Naive B cell (primary cell): ENCODE measurements at places on chromosomes 7 and 10.

GRCh38 chr10:113540845-113541548 lies 11.9 kb upstream of the HABP2 start:
- no peak for DNase-seq

- DNase-seq, result no peak
Measured at GRCh38 chr10:20313665-20314064, 497.4 kb downstream of the PLXDC2 start.

GRCh38 chr10:5888843-5889623 lies 660 bp downstream of the ANKRD16 start:
- peak; percentile 55 for DNase-seq

DNA sequence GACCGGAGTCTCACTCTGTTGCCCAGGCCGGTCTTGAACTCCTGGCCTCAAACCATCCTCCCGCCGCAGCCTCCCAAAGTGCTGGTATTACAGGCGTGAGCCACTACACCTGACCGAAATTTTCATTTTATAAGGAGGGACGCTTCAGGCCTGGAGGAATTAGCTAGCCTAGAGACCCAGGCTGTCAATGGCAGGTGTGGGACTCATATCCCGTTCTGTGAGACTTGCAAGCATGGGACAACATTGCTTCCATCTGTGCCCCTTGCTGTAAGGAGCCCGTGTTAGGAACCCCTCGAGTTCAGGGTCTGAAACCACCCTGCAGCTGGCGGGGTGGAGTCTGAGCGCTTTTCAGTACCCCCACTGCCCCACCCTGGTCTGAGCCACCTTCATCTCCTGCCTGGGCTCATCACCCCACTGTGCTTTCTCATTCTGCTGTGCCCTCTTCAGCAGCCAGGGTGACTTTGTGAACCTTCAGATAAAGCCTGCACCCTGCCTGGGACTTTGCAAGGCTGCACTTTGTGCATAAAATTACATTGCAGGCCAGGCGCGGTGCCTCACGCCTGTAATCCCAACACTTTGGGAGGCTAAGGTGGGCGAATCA lies 1.3 kb upstream of the DAGLB start:
- DNase-seq, result no peak

DNA sequence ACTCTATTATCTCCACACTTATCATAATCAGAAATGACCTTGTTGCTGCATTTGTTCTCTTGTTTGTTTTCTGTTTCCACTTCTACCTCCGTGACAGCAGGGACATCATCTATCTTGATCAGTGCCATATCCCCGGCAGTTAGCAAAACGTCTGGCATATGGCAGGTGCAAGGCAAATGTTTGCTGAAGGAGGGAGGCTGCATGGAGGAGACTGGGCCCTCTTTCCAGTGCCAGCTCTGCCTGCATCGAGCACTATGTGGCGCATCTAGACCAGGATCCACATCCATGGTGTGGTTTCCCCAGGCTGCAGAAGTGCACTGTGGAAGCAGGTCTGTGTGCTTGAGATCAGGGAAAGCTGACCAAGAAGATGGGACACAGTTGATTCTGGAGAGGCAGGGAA lies 181.2 kb downstream of the KCNMA1 start:
- DNase-seq, result no peak

- DNase-seq, result no peak
Measured at GRCh38 chr10:131177431-131178327, 133.8 kb downstream of the TCERG1L start.

DNA sequence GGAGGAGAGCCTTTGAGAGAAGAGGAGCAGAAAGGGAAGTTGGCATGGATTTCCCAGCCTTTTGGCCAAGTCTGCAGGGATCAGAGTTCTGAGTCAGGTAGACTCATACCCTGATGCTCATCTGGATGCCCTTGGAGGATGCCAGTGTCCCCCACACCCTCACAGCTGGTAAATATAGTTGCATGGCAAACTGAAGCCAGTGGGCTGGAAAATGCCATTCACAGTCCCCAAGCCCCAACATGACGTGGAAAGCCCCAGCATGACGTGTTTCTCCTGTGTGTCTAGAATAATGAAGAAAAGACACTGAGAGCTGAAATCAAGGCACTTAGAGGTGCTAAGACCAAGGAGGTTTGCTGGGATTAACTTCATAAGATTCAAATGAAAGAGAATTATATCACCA lies 24.8 kb upstream of the APBB1IP start:
- no peak for DNase-seq

GRCh38 chr7:114183311-114184088 lies 231.1 kb upstream of the FOXP2 start:
- DNase-seq, result no peak

DNA sequence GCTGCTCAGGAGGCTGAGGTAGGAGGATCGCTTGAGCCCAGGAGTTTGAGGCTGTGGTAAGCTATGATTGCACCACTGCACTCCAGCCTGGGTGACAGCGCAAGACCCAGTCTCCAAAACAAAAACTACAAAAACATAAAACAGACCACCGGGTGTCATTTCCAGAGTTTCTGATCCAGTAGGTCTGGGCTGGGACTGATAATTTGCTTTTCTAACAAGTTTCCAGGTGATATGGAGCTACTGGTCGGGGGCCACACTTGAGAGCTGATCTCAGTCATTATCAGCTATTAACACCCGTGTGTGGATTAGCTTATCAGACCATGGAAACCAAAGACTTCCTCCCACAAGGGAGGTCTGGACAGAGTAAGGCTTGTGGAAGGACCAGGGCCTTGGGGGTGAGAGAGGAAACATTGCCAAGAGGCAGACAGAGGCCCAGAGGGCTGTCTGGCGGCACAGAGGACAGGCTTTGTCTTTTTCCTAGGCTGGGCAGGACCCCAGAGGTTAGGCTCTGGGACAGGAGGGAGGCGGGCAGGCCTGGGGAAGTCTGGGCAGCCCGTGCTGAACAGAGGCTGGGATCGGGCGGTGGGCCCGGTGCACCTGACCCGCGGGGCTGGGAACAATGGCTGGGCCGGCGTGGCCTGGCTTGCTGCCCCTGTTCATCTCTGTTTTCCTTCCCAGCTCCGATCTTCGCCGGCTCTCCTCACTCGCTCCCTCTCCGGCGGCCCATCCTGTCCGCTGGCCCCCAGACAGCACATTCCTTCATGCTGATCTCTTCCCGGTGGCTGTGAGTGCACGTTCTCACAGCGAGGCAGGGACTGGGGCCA lies 25.2 kb downstream of the TMEM270 start:
- no peak for DNase-seq

GRCh38 chr7:144987686-144988085 lies 151.8 kb upstream of the TPK1 start:
- no peak for DNase-seq

DNA sequence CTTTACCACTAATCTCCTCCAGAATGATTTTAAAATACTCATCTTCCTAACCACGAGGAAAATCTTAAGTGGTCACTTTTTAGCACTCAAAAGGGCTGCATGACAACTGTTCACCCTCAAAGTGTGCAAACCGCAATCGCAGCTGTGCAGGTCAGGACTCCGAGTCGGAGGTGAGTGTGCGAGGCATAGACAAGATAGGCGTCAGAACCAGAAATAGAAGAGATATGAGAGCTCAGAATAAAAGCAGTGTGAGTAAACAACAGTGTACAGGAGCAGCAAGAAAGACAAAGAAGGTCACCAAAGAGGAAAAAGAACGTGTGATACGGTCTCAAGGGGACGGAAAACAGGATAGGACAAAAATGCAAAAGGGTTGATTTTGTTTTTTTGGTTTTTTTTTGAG lies 17.5 kb upstream of the ENO4 start:
- DNase-seq, result no peak

GRCh38 chr10:94150541-94151184 lies 156.9 kb downstream of the PLCE1 start:
- DNase-seq, result no peak

DNA sequence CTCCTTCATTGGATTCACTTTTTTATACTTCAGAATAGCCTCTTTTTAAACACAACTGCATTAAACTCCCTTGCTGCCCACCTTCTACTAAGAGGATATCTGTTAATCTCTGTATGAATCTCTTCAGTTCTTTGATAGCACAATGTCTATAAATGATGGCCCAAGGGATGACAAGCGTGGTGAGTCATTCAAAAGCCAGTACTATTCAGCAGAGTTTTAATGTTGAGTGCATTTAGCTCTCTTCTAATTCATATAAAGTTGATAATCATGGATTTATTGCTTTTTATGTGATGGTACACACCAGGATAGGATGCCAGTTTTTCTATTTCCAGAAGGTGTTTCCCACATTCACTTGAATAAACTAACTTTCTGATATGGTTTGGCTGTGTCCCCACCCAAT lies 57.4 kb upstream of the HECTD2 start:
- DNase-seq, result no peak

- no peak for DNase-seq
Measured at GRCh38 chr7:54111814-54112511, 430.2 kb upstream of the VSTM2A start.

GRCh38 chr10:88534072-88534665 lies 48.9 kb downstream of the RNLS start:
- DNase-seq, result no peak

GRCh38 chr7:94907811-94908322 lies 473 bp downstream of the PPP1R9A start:
- peak; percentile 26 for DNase-seq

GRCh38 chr10:76675561-76675950 lies 962.1 kb downstream of the KCNMA1 start:
- no peak for DNase-seq

- no peak for DNase-seq
Measured at GRCh38 chr7:44667190-44667589, 60.8 kb downstream of the OGDH start.

DNA sequence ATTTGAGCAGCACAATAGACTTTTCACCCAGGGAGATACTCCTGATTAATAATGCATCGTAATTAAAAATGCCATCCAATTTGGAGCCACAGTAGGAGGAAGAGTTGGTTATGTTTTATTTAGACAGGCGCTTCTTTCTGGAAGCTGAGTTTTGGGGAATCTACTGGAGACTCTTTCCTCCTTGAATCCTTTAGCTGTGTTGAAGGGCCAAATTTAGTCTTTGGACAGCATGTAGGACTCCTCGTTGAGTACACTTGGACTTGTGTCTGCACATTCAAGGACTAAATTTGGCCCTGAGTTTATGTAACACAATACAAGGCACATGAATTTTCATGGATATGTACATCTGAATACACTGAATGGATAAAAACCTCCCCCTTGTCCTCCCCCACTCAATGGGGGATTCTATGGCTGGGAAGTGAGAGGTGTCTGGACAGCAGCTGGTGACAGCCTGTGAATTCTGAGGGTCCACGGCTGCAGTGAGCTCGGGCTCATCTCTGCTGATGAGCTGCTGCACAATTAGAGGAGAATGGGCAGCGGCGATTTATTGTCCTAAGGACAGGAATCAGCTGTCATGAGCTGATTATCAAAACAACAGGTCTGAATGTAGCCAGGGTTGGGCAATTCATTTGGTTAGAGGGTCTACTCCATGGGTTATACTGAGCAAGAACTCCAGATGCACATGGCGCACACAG lies 95.2 kb downstream of the PRTFDC1 start:
- no peak for DNase-seq

GRCh38 chr10:119365773-119366599 lies 158.6 kb downstream of the GRK5 start:
- no peak for DNase-seq

- no peak for DNase-seq
Measured at GRCh38 chr10:116729243-116729642, 13.1 kb downstream of the HSPA12A start.
